ENCODE measurements at places on chromosomes 1 and 21.

- DNase-seq = no peak
Measured at GRCh38 chr1:238336531-238336930, 445.8 kb upstream of the ZP4 start.

GRCh38 chr1:1080122-1080757 lies 6.1 kb upstream of the RNF223 start:
- DNase-seq = no peak

- no peak for DNase-seq
Measured at GRCh38 chr1:229479660-229480399, 28.3 kb downstream of the NUP133 start.

DNA sequence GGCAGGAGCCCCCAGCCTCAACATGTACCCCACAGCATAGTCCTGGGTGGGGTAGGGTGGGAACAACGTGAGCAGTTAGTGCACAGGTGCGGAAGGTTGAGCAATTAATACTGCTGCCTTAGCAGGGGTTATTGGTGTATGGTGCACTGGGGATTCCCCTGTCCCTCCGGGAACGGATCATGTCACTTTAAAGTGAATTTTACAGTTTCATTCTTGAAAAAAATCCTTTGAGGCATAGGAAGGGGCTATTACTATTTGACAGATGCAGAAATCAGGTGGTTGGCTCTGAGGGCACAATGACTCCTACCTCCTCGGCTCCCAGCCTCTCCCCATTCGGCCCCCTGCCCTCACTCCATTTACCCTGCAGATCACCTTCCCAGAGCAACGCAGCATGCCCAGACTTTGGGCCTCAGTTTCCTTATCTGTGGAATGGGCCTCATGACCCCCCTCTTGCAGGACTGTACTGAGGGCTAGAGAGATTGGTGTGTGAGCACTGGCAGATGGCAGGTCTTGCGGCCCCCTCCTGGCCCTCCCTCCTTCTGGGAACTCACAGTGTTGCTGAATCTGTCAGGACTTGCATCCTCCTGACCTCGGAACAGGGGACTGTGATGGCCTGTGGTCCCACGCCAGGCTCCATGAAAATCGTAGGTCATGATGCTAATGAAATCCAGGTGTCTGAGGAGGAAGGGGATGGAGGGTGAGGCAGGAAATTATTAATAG lies 5.1 kb upstream of the MYBPH start:
- DNase-seq = no peak

- no peak for DNase-seq
Measured at GRCh38 chr1:94676686-94677085, 135.1 kb upstream of the F3 start.

GRCh38 chr1:23868557-23869016 lies 497 bp upstream of the FUCA1 start:
- no peak for DNase-seq
